Esophagus squamous epithelium (tissue), 5 donors: ENCODE measurements at places on chromosomes 6 and 20. TPM values are rescaled to one million over a fixed set of nuclear protein-coding genes. Genes with fewer than 3 reads are reported as not detected.

GRCh38 chr6:41286544-41287346 lies at the start of gene TREM1:
TSS of gene TREM1 (minus strand) at chr6:41286682. CDS start at chr6:41286655, 27 bp downstream.
- no peak for DNase-seq

The SPATS1 gene
- not detected for total RNA-seq

GRCh38 chr6:105603788-105604586 lies 201.1 kb upstream of the PREP start:
- DNase-seq: no peak

DNA sequence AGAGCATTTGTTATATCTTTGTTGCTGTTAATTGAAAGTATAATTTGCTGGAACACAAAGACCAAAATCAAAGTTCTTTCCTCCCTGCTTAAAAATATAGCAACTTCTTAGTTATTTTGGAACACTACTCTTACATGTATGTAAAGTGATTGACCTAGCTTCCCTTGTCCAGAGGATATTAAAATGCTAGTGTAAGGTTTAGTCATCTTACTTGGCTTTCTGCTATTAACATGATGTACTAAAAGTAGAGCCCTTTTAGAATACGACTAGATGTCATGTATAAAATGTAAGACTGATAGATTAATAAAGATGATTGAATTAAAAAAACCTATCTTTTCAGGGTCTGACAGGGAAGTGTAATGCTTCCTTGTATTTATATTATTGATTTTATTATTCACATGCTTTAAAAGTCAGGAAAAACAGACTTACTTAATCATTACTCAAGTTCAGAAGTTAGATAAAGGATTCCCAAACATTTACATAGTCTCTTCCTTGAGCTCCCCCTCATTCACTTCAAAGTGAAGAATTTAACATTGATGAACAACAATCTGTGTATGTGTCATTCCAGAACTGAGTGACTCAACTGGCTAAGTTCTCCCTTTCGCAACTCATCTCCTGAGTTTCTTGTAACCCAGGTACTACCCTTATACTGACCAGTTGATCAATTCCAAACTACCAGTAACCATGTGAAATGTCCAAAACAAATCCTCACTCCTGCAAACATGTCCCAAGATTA lies 50.9 kb downstream of the BTBD9 start:
- DNase-seq: no peak

DNA sequence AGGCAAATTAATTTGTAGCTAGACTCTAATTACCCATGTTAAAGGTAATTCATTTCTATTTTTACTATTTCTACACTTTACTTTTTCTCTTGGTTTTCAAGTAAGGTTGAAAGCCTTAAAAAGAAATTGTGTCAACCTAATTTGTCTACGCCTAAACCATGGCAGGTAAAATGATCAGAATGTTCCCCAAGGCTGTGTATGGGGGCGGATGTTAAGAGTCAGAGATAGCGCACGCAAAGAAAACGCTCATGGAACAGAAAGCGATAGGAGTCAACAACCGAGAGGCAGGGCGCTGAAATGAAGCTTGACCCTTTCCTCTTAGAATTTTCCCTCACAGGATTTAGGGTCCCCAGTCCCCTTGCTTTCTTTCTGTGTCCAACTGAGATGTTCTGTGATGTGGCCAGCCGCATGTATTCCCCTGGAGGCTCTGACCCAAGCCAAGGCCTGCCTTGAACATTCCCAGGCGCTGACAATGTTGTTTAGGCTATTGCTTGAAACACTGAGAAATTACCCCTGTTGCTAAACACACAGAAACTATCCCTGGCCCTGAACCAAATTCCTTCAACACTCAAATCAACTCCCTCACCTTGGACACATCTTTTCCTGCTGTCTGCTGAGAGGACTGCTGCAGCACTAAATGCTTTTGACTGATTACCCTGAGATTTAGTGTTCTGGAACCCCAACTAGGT lies 10.9 kb downstream of the PSMB1 start:
- no peak for DNase-seq

DNA sequence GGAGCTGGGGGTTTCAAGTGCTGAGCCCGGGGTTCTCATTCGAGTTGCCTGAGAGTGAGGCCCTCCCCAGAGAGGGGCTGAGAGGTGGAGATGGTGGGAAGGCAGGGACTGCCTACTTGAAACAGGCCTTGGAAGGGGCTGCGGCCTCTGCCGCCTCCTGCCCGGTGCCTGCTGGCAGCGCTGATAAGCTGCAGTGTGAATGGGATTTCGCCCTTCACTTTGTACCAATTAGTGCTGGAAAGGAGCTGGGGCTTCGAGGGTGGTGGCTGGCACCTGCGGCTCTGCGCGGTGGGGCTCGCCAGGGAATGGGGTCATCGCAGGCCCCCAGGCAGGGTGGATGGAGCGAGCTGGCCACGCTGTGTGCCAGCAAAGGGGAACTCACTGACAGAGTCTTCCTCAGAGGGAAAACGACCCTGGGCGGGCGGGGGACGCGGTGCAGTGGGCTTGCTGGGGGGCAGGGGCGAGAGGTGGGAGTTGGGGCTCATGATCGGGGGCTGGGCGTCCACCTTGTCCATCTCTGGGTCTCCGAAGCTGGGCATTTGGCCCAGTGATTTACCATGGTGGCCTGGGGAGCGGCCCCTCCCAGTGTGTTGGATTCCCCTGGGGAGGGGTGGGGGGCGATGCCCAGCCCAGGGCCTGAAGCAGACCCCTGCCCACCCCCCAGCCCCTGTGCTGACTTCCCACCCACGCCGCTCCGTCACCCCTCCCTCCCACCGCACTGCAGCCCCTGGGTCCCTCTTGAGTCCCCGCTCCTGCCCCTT lies 22.9 kb downstream of the COL20A1 start:
- DNase-seq: no peak

DNA sequence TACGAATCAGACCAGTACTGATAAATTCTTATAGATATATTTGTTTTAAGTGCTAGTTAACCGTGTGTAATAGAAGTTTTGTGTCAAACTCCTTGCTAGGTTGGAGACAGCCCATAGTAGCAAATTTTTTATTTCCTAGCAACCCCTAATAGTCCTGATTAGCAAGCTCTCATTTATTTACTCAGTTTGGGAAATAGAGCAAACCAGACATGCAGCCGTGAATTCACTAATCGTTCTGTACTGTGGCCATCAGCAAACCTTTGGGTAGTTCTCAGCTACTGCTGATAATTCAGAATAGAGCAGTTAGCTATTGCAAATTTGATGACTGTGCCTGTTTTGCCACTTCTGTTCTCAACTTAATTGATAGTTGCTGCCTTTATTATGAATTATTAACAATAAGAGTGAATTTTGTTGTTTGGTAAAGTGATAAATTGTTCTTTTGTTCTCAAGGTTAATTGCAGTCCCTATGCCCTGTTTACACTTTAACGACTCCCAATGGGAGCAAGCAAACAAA lies 215.8 kb downstream of the GRM1 start:
- no peak for DNase-seq

GRCh38 chr20:17827759-17828559 lies 128.2 kb downstream of the BANF2 start:
- DNase-seq: no peak

DNA sequence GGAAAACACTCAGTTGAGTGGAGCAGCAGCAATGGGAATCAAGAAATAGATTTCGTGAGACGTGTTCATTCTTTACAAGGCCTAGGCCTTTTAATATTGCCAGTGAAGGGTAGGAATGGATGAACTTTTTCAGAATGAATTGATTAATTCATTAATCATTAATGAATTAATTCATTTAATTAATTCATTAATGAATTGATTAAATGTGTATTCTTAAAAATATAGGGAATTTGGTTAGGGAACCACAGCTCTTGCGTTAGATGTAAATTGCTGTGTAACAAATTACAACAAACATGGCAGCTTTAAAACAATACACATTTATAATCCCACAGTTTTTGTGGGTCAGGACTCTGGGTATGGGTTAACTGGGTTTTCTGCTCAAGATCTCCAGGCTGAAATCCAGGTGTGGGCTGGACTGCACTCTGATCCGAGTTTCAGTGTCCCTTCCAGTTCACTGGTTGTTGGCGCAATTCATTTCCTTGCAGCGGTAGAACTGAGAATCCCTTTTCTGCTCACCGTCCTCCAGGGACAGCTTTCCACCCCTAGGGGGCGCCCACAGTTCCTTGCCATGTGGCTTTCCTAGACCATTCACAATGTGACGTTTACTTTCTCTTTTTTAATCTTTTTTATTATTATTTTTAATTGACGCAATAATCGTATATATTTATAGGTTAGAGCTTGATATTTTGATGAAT lies 32.8 kb upstream of the BCAS1 start:
- no peak for DNase-seq

The MYBL2 gene
- total RNA-seq: 3.1 TPM

GRCh38 chr6:36662827-36663256 lies 15.7 kb upstream of the CDKN1A start:
- DNase-seq: no peak

DNA sequence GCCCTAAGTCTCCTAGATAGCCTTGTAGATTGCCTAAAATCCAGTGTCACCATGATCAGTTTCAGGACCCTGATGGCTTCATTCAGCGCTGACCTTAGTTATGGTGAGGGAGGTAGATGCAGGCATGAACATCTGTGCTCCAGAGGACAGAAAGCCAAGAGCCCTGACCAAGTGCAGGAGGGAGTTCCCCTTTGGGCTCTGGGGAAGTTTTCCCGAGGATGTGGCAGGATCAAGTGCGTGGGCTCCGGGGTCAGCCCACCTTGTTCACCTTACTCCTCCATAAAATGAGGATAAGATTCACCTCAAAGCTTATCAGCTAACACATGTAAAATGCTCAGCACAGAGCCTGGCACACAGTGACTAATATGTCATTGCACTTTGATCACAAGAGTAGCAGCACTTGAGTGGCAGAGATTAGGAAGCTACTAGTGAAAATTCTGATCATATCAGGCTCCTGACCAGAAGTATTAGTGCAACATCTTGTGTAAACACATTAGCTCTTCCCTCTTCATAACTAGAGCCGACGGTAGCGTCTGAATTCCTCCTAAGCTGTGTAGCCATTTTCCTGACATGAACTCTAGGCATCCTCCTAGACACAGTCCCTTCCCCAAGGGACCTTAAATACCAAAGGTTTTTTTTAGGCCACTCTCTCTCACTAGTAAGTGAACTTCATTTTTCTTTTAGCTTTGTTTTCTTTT lies 125.2 kb downstream of the SULF2 start:
- DNase-seq: no peak

DNA sequence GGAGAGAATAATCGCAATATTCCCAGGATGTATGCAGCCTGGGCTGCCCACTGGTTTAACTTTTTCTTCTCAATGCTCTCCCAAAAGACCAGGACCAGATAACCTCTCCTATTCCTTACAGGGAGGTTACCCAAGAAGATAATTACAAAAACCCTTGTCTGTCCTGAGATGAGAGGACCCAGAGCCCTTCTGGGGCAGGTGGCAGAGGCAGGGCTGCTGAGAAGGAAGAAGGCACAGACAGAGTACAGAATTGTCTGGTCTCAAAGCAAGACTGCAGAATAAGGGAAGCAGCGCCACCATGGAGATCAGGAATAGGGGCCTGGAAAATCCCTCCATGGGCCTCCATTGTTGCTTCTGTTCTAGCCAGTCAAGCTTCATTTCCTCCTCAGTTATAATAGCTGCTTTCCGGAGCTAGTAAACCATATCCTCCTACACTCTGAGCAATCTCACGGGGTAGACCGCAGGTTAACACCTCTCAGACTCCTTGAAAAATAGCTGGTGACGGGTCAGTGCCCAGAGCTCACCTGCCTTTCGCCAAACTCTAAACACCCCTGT lies 463 bp upstream of the HLA-DMB start:
- DNase-seq: no peak

DNA sequence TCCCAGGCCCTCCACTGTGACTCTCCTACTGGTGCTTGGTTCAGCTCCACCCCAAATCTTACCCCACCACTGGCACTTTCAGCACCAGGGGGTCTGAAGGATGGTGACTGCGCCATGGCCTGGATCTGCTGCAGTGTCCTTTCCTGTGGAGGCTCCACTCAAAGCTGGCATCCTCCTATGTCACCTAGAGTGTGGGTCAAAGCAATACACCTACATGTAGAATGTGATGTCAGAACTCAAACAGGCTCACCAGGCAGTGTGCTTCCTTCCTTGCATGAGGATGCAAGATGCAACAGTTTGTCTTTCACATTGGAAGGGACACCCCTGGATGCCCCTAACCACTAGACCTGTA lies 32.8 kb upstream of the MICB start:
- no peak for DNase-seq

The SCRT2 gene
- not detected for total RNA-seq

DNA sequence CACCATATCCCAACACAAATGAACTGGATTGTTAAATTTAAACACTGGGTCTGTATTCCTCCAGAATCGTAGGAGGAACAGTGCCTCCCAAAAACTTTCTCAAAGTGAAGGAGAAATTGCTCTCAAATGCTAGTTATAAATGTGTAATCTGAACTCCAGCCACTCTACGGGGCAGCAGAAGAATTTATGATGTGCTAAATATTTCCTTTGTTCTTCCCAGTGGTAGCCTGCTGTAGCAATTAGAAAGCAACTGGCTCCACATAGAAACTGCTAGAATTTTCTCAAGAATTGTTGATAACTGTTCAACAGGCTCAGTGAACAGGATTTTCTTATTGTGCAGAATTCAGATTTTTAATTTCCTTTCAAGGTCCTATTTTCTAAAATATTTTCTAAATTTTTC lies 49.8 kb upstream of the EYA4 start:
- DNase-seq: no peak

GRCh38 chr20:63635431-63636141 lies 8.7 kb upstream of the GMEB2 start:
- DNase-seq: no peak

GRCh38 chr20:45308117-45308778 lies at the start of gene MATN4:
TSS of gene MATN4 (minus strand) at chr20:45308299. CDS start at chr20:45305582, 2,717 bp downstream.
- no peak for DNase-seq

The MOXD1 gene
- 11.9 TPM for total RNA-seq

The MCHR2 gene
- not detected for total RNA-seq

DNA sequence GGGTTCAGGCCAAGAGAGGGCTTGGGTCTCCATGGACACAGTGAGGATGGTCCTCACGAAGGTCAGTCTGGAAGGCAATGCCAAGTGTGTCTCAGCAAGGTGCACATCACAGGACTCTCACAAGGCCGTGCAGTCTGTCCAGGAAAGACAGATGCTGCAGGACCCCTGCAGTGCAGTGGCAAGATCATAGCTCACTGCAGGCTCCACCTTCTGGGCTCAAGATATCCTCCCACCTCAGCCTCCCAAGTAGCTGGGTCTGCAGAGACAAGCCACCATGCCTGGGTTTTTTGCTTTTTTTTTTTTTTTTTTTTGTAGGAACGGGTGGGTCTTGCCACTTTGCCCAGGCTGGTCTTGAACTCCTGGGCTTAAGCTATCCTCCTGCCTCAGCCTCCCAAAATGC lies 26.4 kb downstream of the ZMYND8 start:
- no peak for DNase-seq

The TNFRSF6B gene
- total RNA-seq: 10.7 TPM

DNA sequence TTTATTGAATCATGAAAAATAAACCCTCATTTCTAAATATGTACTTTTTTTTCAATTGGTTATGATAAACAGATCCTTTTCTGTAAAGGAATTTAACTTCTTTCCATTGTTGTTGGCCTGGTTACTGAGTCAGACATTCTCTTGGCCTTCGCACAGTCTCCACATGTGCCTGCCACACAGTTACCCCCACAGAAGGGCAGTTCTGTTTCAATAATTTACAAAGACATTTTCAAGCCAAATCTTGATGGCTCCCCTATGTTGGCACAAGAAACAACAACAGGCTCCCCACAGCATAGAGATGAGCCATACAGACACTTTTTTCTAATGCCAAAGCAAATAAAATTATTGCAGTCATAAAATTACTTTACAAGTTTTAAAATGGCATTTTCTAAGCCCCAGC lies 55.6 kb upstream of the BEND6 start:
- no peak for DNase-seq
